Mammary microvascular endothelial cell (primary cell): ENCODE measurements at places on chromosomes 12 and 14. TPM values are rescaled to one million over a fixed set of nuclear protein-coding genes. Genes with fewer than 3 reads are reported as not detected.

The NGB gene
- total RNA-seq = not detected in 2 replicates

The DNAJC22 gene
- total RNA-seq = 0.20 and 0.98 TPM in 2 replicates

The KRT81 gene
- 0.20 and 0.67 TPM in 2 replicates for total RNA-seq

The PIK3C2G gene
- total RNA-seq = under 0.01 and 0.25 TPM in 2 replicates

The MED13L gene
- 26.8 and 30.8 TPM in 2 replicates for total RNA-seq

The PRKD1 gene
- 7.8 and 8.9 TPM in 2 replicates for total RNA-seq

The ST8SIA1 gene
- total RNA-seq = 0.25 TPM in 1 of 2 replicates, not detected in the other

The CNPY2 gene
- total RNA-seq = 107 and 108 TPM in 2 replicates

The LMNTD1 gene
- 0.07 TPM in 1 of 2 replicates, not detected in the other for total RNA-seq

The IAPP gene
- total RNA-seq = not detected in 2 replicates

The TAS2R42 gene
- total RNA-seq = not detected in 2 replicates

The TMEM30B gene
- 0.10 and 0.20 TPM in 2 replicates for total RNA-seq

The OR10AD1 gene
- not detected in 2 replicates for total RNA-seq

The TAS2R46 gene
- 0.34 and 0.73 TPM in 2 replicates for total RNA-seq
